MG63 (cell line): ENCODE measurements at places on chromosomes 6 and 20. TPM values are rescaled to one million over a fixed set of nuclear protein-coding genes. Genes with fewer than 3 reads are reported as not detected.
A peak's percentile ranks its signal among the peaks of the same experiment; 100 is the strongest.

The MAS1 gene
- not detected in 2 replicates for total RNA-seq

The DYNLT2 gene
- total RNA-seq: 0.10 TPM in 1 of 2 replicates, not detected in the other

The EFCAB8 gene
- not detected in 2 replicates for total RNA-seq

The ECT2L gene
- not detected in 2 replicates for total RNA-seq

The POPDC3 gene
- 1.8 and 2.2 TPM in 2 replicates for total RNA-seq

The XKR7 gene
- total RNA-seq: not detected in 2 replicates

The COL21A1 gene
- not detected in 2 replicates for total RNA-seq

The LAMA2 gene
- total RNA-seq: 6.7 and 8.5 TPM in 2 replicates

The ALDH5A1 gene
- total RNA-seq: 1.1 and 1.5 TPM in 2 replicates

The CAPN11 gene
- total RNA-seq: not detected in 2 replicates

The NR2E1 gene
- total RNA-seq: 0.25 TPM in 1 of 2 replicates, not detected in the other

The BEND6 gene
- total RNA-seq: 0.49 and 0.91 TPM in 2 replicates

The HSPA12B gene
- 0.03 TPM in 1 of 2 replicates, not detected in the other for total RNA-seq

The CNR1 gene
- total RNA-seq: 0.07 and 0.72 TPM in 2 replicates

The FARS2 gene
- 7.9 and 17.3 TPM in 2 replicates for total RNA-seq

The CPXM1 gene
- 1.2 TPM in 1 of 2 replicates, not detected in the other for total RNA-seq

The DST gene
- 16.7 and 19.7 TPM in 2 replicates for total RNA-seq

DNA sequence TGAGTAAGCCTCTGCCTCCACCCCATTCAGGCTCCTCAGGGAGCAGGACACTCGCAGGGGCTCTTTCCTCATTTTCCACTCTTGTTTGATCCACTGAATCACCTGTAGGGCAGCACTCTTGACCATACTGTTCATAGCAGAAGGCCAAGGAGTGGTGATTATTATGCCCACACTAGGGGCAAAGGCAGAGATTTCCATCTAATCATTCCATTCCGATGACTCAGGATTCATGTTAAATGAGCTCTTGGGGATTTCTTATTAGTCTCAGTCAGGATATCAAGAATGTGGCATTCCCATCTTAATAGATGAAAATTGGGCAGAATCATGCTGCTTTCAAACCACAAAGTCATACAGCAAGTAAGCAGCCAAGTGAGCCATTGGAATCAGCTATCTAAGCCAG lies 101.9 kb upstream of the MOCS1 start:
- no peak for DNase-seq

GRCh38 chr6:36626636-36627035 lies 32.5 kb downstream of the SRSF3 start:
- no peak for DNase-seq

GRCh38 chr6:156613996-156614395 lies 163.2 kb upstream of the ARID1B start:
- no peak for DNase-seq

- DNase-seq: no peak
Measured at GRCh38 chr20:34744847-34745246, 40.7 kb downstream of the TP53INP2 start.

- no peak for DNase-seq
Measured at GRCh38 chr20:64261138-64261537, 5.6 kb downstream of the PCMTD2 start.

GRCh38 chr6:14144678-14145113 lies 27.1 kb downstream of the CD83 start:
- peak; percentile 76 for DNase-seq

GRCh38 chr20:60804918-60805630 lies 447.0 kb upstream of the CDH4 start:
- DNase-seq: no peak

GRCh38 chr20:695165-695866 lies 19.7 kb upstream of the SCRT2 start:
- DNase-seq: no peak

- DNase-seq: no peak
Measured at GRCh38 chr20:51994751-51995417, 192.6 kb upstream of the SALL4 start.

GRCh38 chr6:40918040-40918651 lies 120.9 kb downstream of the UNC5CL start:
- DNase-seq: no peak

GRCh38 chr6:57305761-57306160 lies 11.7 kb upstream of the PRIM2 start:
- DNase-seq: no peak

GRCh38 chr6:41626917-41627316 lies 11.4 kb upstream of the MDFI start:
- DNase-seq: no peak

DNA sequence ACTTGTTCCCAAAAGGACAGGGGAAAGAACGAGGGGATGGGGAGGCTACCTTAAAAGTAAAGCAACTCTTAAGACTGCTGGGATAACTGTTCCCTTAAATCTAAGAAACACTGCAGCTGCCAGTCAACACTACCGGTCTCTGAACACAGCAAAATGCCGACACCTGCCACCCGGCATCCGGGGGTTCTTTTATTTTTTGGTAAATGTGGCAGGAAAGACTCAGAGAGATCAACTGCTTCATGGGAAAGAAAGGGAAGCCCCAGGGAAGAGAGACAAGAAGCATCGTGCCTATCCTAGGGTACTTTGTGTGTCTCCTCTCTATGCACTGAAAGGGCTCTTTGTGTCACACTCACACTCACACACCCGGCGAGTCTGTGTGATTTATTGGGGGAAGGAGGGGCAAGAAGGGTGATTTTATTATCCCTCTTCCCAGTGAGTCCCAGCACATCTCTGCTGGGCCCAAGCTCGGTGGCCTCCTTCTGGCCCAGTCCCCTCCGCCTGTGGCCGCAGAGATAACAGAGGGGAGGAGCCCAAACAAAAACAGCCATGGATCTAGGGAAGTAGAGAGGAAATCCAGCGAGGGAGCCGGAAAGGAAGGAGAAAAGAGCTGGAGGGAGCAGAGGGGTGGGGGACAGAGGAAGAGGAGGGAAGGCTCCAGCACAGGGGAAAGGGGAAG lies 1.4 kb downstream of the FYN start:
- DNase-seq: no peak

DNA sequence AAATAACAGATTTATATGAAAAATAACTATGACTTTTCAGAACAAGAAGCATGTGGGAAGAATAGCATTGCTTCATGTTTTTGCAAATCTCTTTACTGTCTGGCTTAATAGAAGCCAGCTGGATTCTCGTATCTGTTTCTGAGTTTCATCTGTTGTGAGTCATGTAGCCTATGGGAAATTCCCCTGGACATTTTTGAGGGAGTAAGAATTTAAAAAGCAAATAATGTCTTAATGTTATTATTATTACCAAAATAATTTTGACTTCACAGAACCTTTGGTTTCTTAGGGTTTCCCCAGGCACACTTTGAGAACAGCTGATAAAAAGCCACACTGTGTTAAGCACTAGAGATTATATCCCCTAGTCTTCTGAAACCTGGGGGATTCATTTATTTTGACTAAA lies 75.8 kb downstream of the SYCP2L start:
- DNase-seq: no peak

DNA sequence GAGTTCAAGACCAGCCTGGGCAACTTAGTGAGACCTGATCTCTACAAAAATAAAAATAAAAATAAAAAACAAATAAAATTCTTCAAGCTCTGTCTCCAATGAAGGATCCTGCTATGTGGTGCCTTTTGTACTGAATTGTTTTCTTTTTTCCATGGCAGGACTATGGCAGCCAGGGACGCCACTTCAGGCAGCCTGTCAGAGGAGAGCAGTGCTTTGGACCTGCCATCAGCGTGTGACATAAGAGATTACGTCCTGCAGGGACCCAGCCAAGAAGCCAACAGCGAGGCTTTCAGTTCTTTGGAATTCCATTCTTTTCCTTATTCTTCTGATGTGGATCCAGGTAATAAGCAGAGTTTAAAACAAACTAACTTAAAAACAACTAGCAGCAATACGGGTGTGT lies 22.5 kb downstream of the SHLD1 start:
- no peak for DNase-seq

DNA sequence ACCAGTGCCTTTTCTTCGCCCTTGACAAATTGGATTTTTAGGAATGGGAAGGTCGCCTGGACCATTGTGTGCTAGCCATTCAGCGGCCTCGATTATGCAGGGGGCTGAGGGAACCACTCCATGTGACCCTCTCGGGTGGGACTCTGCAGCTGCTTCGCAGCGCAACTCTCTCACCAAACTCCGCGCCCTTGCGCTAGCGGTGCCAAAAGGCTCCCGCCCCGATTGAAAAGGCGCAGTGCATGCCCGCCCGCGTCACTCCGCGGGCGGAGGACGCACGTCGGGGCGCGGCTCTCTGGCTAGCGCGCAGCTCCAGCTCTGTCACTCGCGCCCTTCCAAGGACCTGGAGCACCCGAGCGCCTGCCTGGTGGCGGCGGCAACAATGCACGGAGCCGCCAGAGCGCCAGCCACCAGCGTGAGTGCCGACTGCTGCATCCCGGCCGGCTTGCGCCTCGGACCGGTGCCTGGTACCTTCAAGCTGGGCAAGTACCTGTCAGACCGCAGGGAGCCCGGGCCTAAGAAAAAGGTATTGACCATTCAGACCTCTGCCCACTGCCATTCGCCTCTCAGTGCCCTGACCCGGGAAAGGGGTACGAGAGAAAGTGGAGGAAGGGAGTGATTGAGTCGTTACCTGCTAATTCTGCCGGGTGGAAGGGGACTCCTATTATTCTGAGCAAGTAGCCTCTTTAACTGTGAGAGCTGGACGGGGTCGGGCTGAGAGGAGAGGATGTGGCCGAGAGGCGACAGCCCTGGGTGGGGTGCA lies at the start of gene PRDM13:
PRDM13 (plus strand) TSS at position 178 of the 760 bp plus-strand sequence; CDS start at position 380, 202 bp downstream.
- peak; percentile 12 for DNase-seq

DNA sequence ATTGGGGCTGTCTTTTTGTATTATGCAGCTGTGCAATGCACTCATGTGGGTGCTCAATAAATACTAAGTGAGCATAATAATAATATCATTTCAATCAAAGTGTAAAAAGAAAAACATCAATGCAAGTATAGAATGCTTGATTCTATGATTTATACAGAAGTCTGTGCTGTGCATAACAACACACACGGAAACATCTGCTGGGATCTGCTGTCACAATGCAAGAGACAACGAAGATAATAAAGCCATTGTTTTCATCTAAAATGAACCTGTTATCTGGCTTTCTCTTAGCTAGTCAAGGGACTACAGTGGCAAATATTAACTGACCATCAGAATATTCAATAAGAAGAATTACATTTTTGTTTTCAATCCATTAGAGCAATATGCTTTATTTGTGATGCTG lies 1156.9 kb upstream of the MAP3K7 start:
- DNase-seq: no peak

GRCh38 chr6:33963136-33963750 lies 159.4 kb upstream of the MLN start:
- no peak for DNase-seq

DNA sequence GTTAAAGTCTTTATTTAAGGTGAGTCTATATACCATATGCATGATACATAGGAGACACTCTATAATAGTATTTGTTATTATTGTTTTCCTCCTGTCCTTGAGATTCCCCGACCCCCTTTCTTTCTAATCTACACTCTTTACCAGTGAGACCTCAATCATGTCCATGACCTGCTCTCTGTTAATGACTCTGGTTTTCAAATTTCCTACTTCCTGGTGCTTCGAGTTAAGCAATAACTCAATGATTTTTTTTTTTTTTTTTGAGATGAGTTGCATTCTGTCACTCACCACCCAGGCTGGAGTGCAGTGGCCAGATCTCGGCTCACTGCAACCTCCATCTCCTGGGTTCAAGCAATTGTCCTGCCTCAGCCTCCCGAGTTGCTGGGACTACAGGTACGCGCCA lies 574.6 kb upstream of the SLC35B3 start:
- DNase-seq: no peak

- no peak for DNase-seq
Measured at GRCh38 chr20:47981222-47981621, 195.9 kb upstream of the SULF2 start.

GRCh38 chr6:89952686-89953085 lies 58.4 kb downstream of the GJA10 start:
- no peak for DNase-seq

DNA sequence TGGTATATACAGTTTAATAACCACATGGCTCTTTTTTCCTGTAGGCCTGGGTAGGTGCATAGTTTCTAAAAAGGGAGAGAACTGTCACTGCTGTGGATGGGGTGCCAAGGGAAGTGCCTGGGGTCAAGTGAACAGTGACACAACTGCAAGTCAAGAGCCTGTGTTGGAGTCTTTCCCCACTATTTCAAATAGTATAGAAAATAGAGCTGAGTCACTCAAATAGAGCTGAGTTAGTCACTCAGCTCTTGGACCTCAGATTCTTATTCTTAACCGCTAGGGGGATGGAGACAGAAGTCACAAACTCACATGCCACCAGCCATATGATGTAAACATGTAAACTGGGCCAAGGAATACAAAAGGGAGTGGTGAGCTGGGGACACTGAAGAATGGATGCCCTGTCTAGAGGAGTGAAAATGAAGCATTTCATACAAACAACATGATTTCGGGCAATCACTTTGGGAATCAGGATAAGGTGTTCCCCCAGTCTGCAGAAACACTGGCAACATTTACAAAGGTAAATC lies 2.1 kb downstream of the NQO2 start:
- peak; percentile 24 for DNase-seq

DNA sequence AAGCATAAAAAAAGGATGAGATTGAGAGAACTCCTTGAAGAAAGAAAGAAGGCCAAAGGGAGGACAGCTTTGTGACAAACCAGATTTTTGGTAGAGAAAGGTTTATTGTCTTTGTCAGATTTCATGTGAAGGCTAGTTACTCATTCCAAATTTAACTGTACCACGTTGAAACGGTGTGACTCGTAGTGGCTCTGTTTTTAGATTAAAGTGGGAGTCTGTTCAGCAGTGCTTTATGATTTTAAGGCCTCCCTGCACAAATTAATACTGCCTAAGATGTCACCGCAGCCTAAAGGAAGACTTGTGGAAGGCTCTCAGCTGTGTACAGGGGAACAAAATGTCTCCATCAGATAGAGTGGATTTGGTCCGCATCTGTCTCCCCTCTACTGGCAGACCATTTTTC lies 35.9 kb downstream of the CDC40 start:
- DNase-seq: no peak

GRCh38 chr20:16111852-16112412 lies 461.3 kb downstream of the KIF16B start:
- no peak for DNase-seq

- DNase-seq: no peak
Measured at GRCh38 chr6:15950962-15951569, 177.8 kb upstream of the MYLIP start.

- DNase-seq: peak; percentile 11
Measured at GRCh38 chr6:154653853-154654252, 79.4 kb upstream of the SCAF8 start.

GRCh38 chr6:139940741-139941729 lies 566.6 kb upstream of the CITED2 start:
- no peak for DNase-seq

- DNase-seq: peak; percentile 67
Measured at GRCh38 chr6:72422171-72422570, 199.7 kb upstream of the KCNQ5 start.

GRCh38 chr20:36465109-36466080 lies 75.9 kb upstream of the MYL9 start:
- peak; percentile 96 for DNase-seq

GRCh38 chr20:15789079-15789478 lies 784.2 kb downstream of the KIF16B start:
- DNase-seq: no peak

GRCh38 chr6:41682056-41682477 lies 43.8 kb downstream of the MDFI start:
- DNase-seq: peak; percentile 82
